ENCODE measurements at places on chromosomes 2 and 18.
A peak's percentile ranks its signal among the peaks of the same experiment; 100 is the strongest.

DNA sequence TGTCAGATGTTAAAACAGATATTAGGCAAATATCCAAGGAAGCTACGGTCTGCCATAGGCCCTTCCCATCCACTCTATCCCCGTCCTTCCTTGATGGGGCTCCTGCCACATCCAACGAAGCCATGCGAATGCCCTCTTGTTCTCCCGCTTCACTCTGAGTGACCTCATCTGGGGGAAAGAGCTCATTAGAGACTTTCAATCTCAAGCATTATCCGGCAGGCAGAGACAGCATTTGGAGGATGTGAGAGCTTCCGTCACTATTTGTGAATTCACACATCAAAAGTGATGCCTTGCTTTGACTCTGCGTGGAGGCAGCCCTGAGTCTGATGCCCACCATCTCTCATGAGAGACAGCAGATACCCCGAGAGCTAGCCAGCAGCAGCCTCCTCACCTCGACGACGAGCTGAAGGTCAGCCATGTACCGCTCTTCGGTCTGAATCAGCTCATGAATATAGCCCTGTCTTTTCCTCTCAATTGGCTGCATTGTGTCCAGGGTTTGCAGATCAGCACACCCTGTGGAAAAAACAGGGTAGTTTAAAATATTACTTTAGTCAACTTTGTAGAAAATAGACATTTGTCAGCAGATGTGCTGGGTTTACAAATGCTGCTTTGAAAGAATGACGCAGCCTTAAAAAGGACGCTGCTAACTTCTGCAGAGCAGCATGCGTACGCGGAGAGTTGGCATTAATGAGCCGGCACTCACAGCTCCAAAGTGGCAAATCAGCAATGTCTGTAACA is 45.9 kb downstream of the FAM228A start:
- DNase-seq = no peak

- no peak for DNase-seq
Measured at GRCh38 chr2:7618031-7618430, 700.8 kb downstream of the RNF144A start.

DNA sequence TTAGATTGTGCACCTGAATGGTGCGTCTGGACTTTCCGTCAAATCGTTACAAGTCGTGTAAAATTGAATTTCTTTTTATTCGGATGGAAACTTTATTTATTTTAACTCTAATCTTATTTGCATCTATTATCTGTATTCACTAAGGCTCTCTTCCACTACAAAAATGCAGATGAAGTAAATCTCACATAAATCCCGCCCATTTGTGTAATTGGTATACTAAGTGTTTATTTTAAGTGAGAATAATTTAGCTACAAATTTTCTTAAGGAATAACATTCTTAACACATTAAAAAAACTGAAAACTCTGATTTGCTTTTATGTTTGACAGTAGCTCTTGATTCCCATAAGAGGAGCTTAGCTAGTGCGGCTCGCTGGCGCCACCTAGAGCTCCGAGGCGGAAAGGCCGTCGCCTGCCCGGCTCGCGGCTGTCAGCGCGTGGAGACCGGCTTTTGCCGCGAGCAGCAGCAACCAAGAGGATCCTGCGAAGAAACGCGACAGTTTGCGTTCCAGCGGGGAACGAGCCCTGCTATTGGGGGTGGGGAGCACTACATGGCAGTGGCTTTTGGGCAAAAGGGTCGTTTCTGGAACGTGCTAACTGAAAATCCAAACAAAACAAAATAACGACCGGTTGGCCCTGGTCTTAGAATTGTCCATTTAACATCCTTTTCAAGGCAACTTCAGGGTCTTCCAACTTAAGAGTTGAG is 6.7 kb downstream of the SP9 start:
- DNase-seq = peak; percentile 40

DNA sequence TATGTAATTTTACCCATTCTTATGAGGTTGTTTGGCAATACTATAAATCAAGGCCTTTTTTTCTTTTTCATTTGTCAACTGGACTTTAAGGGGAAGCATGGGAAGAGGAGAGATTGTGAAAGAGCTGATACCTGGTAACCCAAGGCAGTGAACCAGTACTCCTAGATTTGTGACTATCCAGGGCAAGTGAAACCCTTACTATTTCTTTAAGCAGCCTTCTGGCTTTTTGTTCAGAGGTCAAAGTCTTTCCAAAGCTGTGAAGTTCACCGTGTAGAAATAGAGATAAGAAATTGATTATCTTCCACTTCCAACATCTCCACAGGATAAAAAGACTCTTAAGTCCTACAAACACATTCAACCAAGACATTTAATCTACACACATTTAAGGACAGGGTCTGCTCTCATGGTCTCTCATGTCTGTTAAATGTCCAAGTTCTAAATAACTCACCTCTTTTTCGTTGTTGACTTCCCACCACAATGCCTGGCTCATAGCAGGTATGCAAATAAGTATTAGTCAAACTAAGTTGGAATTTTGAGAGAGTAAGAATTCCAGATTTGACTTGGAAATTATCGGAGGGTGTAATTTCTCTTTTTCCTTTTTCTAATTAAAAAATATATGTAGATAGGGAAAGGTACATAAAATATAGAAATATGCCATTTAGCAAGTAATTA is 485.8 kb downstream of the STK39 start:
- no peak for DNase-seq

- no peak for DNase-seq
Measured at GRCh38 chr2:216653931-216654365, 20.7 kb downstream of the IGFBP2 start.

DNA sequence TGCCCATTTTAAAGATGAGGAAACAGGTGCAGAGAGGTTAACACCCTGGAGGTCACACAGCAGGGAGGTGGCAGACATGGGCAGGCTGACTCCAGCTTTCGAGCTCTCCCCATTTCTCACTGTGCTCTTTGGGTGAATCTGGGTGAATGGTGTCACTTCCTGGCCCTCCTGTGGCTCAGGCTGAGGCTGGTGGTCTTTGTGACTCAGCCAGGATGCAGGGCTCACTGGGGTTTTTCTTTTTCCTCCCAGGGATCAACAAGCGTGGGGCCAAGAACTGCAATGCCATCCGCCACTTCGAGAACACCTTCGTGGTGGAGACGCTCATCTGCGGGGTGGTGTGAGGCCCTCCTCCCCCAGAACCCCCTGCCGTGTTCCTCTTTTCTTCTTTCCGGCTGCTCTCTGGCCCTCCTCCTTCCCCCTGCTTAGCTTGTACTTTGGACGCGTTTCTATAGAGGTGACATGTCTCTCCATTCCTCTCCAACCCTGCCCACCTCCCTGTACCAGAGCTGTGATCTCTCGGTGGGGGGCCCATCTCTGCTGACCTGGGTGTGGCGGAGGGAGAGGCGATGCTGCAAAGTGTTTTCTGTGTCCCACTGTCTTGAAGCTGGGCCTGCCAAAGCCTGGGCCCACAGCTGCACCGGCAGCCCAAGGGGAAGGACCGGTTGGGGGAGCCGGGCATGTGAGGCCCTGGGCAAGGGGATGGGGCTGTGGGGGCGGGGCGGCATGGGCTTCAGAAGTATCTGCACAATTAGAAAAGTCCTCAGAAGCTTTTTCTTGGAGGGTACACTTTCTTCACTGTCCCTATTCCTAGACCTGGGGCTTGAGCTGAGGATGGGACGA is 13.2 kb downstream of the ITM2C start:
- no peak for DNase-seq

DNA sequence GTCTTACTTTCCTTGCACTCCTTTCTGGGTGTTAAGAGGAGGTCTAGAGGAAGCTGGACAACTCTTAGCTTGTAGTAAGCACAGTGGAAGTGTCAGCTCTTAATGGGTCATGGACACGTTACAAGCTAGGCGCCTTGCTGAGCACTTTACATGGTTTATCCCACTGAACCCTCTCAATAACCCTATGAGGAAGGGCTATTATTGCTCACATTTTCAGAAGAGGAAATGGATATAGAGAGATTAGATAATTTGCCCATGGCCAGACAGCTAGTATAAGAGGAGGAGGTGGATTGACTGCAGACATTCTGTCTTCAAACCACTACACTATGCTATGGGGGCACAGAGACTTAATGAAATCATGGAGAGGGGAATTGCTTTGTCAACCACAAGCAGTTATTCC is 8.3 kb upstream of the IL1RN start:
- DNase-seq = no peak

DNA sequence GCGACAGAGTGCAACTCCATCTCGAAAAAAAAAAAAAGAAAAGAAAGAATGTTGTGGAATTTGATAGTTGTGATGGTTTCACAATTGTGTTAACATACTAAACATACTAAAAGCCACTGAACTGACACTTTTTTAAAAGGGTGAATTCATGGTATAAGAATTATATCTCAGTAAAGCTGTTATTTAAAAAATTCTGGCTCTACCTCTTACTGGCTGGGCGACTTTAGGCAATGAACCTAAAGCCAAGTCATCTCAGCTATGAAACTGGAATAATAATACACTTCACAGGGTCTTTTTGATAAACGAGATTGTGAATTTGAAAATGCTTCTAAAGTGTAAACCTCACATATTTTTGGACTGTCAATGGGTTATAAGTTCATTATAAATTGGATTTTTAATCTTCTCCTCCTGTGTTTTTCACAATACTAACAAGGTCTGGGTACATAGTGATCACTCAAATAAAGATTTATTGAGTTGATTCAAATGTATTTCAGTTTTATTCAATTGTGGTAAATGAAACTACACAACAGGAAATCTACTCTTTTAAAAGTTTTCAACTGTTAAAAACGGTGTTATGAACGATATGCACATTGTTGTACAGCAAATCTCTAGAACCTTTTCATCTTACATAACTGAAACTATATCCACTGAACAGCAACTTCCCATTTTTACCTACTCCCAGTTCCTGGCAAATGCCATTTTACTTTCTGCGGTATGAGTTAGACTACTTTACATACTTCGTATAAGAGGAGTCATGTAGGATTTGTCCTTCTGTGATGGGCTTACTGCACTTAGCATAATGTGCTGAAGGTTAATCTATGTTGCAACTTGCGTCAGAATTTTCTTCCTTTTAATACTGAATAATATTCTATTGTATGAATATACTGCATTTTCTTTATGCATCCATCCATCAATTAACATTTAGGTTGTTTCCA is 43.0 kb upstream of the GTF2A1L start:
- no peak for DNase-seq

GRCh38 chr2:202101026-202101579 is 28.0 kb downstream of the KIAA2012 start:
- no peak for DNase-seq

- DNase-seq = peak; percentile 4
Measured at GRCh38 chr2:214217599-214217998, 193.3 kb upstream of the VWC2L start.

DNA sequence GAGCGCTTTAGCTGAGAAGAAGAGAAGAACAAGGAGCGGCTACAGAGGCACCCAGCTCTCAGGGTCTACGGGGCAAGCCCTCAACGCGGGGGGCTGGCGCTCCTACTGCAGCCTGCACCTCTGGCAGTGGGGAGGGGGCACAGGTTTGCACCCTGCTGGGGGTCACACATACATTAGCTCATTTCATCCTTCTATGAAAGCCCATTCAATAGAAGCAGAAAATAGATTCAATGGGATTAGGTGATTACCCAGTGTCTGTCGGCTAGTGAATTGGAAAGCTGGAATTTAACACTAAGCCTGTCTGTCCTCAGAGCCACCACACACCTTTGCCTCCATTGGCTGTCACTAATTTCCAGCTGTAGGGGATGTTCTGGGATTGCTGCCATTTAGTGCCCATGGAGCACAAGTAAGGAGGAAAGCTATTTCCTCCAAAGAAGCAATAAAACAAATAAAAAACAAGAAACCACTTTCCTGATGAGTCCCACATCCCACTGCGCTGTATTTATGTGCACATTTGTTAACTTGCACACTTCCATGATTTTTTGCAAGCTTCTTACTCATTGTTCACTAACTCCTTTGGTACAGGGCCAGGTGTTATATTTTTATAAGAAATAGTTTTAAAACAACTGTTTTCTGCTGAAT is 319.6 kb upstream of the REV1 start:
- no peak for DNase-seq

- no peak for DNase-seq
Measured at GRCh38 chr2:28325567-28326468, 66.8 kb upstream of the FOSL2 start.

DNA sequence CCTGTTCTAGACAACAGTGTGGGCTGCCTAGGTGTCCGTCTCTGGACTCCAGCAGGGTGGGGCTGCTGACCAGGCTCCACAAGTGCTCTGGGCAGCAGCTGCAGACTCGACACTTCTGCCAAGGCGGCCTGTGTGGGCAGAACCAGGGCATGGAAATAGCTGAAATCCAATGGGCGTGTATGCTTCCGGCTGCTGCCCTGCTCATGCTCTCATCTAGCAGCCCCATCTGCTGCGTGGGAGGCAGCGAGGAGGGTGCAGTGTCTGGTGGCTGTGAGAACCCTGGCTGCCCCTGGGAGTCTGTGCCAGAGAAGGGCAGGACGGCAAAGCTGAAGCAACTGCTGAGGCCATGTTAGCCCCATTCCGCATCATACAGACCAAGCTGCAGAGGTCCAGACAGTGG is 174.9 kb downstream of the SOX11 start:
- no peak for DNase-seq

DNA sequence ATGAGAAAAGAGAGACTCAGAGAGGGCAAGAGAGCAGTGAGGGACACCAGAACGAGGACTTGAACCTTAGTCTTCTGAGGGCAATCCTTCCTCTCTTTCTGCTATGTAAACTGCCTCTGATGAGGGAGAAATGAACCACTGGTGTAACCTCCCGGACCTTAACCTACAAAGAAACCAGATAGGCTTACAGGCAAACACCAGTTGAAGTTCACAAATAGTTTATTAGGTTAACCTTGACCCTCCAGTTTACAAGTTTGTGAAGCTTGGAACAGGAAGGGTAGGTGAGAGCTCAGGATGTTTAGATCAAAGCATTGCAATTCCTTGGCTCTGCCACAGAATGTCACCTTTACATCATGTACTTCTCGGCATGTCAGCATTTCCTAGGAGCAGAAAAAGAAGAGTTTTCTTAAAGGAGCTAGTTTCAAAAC is 486.4 kb upstream of the SPRED2 start:
- no peak for DNase-seq

GRCh38 chr18:53771664-53772063 is 452.8 kb downstream of the MBD2 start:
- no peak for DNase-seq

- DNase-seq = no peak
Measured at GRCh38 chr2:102979429-102979828, 217.6 kb downstream of the TMEM182 start.

GRCh38 chr2:114222344-114222743 is 220.1 kb upstream of the DPP10 start:
- no peak for DNase-seq
